ENCODE measurements at places on chromosomes 7 and 10.

GRCh38 chr7:100488333-100489095 lies 4.8 kb downstream of the NYAP1 start:
- no peak for DNase-seq

DNA sequence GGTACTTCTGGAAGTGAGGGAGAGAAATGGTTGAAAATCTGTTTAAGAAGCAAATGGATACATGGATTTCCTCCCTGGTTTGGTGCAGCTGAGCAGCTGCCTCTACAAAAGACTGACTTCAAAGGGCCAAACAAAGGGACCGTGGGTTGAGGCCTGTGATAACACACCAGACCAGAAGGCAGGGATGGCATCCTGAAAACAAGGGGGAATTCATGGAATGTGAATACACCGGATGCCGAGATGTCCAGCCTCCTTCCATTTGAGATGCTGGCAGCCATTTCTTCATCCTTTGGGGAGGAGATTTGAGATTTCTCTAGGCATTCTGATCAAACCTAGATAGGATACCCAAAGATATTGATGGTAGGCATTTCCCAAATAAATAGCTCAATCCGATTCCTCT lies 36.9 kb downstream of the TAF3 start:
- no peak for DNase-seq

GRCh38 chr7:2966466-2967078 lies 77.1 kb downstream of the CARD11 start:
- no peak for DNase-seq

DNA sequence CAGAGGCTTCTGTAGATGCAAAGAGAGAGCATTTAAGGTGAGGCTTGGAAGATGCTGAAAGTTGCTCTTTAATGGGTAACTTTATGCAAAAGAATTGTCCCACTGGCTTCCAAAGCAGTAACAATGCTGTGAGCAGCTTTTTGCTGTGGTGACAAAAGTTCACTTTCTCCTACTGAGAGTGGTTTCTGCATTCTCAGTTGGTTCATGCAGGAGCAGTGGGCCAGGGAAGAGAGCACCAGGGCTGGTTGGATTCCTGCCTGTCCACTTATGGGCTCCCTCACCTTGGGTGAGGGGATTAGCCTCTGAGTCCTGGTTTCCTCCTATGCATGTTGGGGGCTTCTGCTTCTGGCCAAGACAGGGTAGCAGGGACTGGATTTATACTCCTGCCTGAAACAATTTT lies 31.1 kb upstream of the GOLGA7B start:
- no peak for DNase-seq

GRCh38 chr7:66043681-66044497 lies 31.7 kb upstream of the ASL start:
- DNase-seq, result no peak

DNA sequence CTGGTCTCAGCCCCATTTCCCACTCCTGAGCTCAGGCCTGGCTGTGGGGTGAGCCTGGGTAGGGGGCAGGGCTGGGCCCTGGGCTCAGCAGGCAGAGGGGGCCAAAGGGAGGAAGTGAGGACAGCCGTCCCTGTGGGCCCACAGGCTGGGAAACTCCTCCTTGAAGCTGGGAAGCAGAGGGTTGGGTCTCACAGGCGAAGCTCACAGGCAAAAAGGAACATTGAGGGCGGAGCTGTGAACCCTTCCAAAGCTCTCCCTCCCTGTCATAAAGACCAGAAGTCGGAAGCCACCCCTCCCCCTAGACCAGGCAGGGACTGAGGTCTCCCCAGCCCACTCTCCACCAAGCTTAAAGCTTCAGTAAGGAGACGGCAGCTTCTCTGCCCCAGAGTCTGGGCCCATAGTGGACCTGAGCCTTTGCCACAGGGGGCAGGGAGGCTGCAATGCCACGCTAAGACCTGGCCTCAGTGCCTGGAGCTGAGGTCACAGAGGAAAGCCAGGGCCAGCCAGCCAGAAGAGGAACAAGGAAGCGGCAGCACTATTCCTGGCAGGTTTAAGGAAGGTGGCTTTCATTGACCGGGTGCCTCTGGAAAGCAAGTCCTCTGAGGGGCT lies 1.0 kb upstream of the KCP start:
- no peak for DNase-seq

DNA sequence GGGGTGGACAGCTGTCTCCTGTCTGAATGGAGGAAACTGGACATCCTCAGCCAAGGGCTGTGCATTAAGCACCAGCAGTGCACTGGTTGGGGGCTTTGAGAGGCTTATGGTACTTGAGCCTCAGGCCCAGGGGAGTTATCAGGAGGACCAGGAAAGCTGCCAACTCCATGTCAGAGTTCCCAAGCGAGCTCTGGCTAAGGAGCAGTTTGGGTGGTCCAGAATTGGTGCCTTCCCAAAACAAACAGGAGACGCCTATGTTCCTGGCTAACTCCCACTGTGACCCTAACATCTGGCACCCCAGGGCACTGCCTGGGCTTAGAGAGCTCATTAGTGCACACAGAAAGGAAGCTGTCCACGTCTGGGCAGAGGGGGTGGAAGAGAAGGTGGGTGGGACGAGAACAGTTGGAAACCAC lies 408.6 kb upstream of the NPVF start:
- no peak for DNase-seq

DNA sequence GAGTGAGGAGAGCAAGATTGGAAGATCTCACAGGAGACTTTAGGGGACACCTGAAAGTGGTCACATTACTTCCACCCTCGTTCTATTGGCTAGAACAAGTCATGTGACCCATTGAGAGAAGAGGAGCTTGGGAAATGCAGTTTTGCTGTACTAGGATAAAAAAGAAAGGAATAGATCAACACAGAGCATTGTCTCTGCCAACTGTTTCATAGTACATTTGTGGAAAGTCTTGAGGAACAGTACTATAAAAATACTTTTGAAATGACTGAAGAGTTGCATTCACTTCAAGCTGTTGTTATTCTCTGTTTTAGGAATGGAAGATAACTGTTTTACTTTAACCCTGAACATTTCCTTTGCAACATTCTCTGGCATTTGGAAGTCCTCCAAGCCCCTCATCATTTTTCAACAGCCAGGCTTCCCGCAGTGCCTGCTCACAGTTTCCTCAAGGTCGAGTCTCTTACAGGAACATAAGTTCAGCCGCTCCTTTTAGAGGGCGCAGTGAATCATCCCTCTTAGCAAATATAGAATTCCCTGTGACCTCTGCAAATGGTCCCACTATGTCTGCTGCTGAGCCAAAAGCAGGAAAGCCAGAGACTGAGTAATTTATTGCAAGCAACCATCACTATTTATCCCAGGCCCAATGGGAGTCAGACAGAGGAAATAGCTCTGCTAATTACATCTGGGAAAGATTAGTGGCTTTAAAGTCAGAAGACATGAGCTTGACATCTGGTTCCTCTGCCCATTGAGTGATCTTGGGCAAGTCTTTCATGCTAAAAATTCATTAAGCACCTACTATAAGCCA lies 40.7 kb downstream of the MRPL32 start:
- DNase-seq, result no peak

- no peak for DNase-seq
These were observed 141.3 kb upstream of the FZD8 start for GRCh38 chr10:35783305-35783838.

DNA sequence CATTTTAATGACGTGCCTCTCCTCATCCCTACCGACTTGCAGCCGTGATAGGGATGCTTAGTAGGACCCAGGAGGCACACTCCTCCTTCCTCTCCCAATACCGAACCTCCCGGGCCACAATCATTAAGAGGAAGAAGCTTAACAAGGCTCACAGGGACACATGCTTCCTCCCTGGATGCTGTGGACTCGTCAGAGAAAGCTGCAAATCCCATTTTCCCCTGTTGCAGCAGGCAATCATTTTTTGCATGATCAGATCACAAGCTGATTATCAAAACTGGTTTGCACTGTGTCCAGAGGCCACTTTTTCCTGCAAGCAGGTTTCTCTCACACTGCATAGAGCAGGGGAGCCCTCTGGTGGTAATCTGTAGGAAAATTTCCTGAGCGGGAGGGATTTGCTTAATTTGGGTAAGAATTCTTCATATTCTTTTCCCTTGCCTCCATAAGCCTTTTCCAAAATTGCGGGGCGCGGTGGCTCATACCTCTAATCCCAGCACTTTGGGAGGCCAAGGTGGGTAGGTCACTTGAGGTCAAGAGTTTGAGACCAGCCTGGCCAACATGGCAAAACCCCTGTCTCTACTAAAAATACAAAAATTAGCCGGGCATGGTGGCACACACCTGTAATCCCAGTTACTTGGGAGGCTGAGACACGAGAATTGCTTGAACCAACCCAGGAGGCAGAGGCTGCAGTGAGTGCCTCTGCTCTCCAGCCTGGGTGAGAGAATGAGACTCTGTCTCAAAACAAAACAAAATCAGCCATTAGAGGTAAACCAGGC lies 16.1 kb upstream of the LAMB4 start:
- no peak for DNase-seq

DNA sequence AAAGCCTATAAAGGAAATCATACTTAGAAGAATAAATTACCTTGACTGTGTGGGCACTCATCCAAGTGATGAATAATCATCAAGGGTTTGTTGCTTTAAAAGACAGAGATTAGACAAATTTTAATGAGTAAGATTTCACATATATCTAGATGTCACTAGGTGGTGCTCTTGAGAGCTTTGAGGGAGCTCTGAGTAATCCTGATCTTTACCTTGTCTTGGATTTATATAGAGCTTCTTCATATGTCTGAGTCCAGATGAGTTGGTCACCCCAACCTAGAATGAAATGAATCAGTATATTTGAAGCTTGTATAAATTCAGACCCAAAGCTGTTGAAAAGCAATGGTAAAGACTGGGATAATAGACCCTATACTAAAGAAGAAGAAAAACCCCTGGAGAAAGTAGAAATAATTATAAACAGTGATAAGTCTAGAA lies 3.7 kb downstream of the AGR2 start:
- DNase-seq, result no peak

DNA sequence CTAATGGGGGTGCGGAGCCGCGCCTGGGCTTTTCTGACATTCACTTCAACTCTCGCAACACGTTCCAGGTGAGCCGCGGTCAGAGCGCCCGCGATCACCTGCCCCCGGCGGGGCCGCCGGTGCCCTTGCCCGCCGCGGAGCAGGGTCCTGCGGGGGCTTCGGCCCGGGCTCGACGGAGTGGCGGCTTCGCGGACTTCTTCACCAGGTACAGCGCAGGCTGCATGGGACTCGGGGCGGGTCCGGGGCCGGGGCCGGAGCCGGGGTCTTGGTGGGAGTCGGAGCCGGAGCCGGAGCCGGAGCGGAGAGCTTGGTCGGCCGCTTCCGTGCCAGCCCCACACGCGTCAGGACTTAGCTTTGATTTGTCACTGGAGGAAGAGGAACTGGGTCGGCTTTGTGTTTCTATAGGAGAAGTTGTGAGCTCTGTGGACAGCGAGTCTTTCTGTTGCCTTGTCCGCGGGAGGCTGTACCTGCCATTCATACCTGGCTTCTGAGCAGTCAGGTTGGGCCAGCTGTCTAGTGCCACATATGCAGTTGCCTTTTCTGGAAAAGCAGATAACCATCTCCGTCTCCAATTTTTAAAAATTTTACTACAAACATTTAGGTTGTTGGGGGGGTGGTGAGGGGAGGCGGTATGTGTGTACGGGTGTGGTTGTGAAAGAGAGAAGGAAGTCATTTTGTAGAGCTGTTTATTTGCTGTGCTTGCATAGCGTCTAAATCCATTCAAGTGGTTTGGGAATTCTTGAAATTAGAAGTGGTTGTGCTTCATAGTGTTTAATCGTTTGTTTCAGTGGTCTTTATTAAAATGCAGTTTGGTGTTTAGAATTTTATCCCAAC lies 1.3 kb downstream of the TBC1D12 start:
- DNase-seq, result no peak

- DNase-seq, result no peak
These were observed 29.1 kb downstream of the PAPOLB start for GRCh38 chr7:4832711-4833110.

GRCh38 chr7:2431260-2431867 lies 28.0 kb downstream of the CHST12 start:
- peak; percentile 27 for DNase-seq

- no peak for DNase-seq
These were observed 170.6 kb downstream of the ARHGAP21 start for GRCh38 chr10:24553051-24553612.

DNA sequence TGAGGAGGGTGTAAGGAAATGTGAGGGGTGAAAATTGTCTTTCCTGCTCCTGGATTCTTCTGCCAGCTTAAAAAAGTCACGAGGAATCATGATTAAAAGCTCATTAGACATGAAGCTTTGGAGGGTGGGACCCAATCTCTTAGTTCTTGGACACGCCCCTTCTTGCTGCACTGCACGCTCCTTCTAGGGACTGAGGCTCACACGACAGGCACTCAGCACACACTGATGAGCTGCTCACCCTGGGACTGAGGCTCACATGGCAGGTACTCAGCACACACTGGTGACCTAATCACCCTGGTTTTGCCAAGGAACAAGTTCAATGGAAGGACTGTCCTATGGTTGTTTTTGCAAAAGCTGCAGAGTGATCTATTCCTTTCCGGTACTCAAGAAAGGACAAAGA lies 65.8 kb upstream of the ELMO1 start:
- no peak for DNase-seq

DNA sequence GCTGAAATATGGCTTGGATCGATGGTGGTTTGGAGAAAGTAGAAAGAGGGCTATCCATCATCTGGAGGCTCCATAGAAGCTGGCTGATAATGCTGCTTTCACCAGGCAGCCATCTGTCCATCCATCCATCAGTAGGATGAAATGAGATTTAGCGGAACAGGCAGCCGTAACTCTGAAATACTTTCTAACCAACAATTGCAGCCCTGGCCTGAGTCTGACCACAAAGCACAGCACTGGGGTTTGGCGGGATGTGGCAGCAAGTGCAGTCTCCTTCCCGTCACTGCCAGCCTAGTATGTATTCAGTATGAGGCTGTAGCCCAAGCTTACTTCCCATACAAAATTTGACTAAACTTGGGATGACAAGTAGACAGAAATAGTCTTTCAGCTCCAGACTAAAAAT lies 38.0 kb downstream of the R3HCC1L start:
- DNase-seq, result no peak

GRCh38 chr10:33001908-33002492 lies 44.0 kb upstream of the ITGB1 start:
- no peak for DNase-seq

DNA sequence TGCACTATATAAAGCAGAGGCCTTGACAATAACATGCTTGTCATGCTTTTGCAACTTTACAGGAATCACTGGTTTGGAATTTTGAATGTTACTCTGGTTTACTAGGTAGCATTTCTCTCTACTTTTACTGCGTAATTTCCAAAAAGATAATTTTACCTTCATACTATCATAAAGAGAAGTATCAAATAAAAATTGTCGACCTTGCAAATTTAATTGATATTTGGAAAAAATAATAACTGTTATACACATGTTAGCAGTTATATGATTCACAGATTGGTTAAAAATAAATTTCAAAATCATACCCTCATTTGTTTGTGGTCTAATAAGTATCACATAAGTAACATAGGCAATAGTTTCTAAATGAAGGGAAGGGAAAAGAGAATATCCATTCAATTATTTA lies 228.5 kb upstream of the CACNA2D1 start:
- DNase-seq, result no peak

- DNase-seq, result no peak
These were observed 327.3 kb downstream of the PTEN start for GRCh38 chr10:88190540-88191235.

GRCh38 chr7:43278088-43278644 lies 165.7 kb downstream of the HECW1 start:
- no peak for DNase-seq
